ENCODE measurements at places on chromosomes 4 and X.

GRCh38 chrX:136457303-136457917 lies 30.3 kb upstream of the BRS3 start:
- no peak for DNase-seq

DNA sequence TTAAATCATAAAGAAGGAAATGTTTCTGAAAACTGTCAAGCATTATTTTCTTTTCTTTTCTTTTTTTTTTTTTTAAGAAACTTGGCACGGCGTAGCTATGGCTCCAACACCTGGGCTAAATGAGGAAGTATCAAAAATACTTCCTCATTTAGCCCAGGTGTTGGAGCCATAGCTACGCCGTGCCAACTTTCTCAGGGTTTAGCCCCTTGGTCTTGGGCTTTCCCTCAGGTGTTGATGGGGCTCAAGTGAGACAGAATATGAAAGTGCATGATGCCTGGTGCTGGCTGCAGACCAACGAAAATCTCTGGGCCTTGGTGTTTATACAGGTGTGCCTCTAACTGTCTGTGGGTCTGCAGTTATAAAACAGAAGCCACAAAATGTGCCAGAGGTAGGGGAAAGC lies 132.7 kb downstream of the ARHGAP24 start:
- DNase-seq: no peak

- DNase-seq: peak; percentile 37
Observed at GRCh38 chrX:68146054-68146453, 287.2 kb downstream of the OPHN1 start.

DNA sequence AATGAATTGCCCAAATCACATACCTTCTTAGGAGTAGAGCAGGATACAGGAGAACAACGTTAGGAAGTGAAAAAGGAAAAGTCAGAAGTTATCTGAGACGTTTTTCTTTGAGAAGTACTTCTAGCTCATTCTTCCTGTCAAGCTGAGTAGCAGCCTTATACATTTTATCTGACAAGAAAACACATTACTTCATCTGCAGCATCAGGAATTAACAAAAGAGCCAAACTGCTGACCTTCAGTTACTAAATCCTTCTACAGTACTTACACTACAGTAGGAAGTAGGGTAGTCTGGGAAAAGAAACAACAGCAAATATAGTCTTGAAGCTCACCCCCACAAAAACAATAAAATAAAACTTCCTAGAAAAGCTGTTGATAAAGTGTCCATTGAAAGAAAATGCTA lies 57.0 kb downstream of the ATP11C start:
- DNase-seq: no peak

DNA sequence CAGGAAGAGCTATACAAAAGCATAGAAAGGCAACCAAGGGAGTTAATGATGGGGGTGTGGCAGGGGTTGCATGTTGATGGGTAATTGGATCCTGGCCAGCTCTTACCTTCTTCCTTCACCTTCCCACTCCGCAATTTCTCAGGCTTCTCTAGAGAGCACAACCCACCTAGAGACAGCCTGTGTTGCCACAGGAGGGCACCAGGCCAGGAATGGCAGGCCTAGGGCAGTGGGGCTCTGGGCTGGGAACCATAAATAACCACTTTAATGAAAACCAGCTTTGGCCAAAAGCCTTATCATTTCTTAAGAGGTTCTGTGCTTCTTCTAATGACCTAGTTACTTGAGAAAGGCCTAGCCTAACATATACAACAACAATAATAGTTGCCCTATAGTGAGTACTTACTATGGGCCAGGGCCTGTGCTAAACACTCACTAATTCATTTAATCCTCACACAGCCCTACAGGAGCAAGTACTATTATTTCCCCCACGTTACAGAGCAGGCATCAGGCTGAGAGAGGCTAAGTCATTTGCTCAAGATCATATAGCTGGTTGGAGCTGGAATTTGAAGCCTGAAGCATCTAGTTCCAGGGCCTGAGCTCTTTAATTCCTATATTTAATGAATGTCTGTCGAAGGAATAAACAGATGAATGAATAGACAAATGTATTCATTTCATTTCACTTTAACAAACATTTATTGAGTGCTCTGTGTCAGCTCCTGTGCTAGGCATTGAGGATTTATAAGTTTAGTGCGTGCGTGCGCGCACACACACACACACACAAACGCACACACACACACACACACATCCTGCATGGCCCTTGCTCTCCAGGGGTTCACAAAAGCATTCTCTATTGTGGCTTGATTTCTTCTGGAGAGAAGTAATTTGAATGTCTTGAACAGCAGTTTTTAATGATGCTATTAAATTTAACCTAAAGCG lies 66.8 kb downstream of the RTL9 start:
- DNase-seq: no peak

- no peak for DNase-seq
Observed at GRCh38 chrX:115563633-115564162, 2.7 kb downstream of the PLS3 start.

DNA sequence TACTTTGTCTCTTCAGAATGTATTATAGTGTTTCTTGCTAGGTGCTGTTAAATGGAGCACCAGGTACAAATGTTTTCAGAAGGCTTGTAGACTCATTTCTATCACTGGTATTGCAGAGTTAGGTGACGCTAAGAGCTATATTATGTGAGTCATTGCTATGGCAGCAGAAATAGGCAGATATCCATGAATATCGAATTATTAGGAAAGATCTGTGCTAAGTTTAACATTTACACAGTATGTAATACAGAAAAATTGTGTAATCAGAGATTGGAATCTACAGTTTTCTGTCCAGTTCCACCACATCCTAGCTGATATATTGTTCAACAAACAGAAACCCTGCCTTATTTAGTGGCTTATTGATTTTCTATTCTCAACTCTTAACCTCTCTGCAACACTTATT lies 1025.5 kb downstream of the STIM2 start:
- DNase-seq: no peak

- peak; percentile 60 for DNase-seq
Observed at GRCh38 chrX:154046031-154046781, 26.5 kb upstream of the IRAK1 start.

DNA sequence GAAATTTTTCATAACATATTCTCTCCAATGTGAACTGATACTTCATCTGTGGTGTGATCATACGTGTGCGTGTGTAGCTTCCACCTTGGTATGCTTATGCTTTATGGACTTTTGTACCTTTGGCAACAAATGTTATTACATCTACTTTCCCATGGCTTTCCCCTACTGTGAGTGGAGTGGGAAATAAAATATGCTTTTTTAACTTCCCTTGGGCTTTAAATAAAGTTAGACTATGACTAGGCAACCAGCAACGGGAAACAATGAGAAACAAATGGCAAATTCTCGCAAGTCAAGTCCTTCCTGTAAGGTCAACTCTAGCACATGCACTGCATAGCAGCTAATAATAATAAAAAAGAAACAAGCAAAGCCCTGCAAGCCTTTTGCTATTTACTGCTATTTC lies 205.0 kb upstream of the PDE5A start:
- DNase-seq: no peak

DNA sequence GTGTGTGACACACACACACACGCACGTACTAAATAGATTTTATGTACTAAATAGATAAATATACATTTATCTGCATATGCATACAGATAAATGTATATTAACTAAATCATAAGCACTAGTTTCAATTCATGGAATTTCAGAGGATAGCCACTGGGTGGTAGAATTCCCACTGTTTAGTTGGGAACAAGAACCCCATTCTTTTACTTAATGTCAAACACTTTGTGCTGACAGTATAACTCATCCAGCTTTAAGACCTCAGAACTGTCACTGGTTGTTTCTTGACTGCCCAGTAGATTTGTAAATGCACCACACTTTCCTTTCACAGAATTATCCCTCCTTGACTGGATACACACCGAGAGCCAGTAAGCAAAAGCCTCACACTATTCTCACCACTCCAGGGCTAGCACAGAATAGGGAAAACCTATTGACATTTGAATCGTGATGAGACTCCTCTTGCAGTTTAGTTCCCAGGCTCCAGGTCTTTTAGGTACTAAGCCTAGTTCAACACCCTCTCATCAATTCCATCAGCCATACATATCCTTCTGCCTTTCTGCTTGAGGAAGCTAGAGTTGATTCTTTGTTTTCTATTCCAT lies 32.4 kb downstream of the PPARGC1A start:
- no peak for DNase-seq

DNA sequence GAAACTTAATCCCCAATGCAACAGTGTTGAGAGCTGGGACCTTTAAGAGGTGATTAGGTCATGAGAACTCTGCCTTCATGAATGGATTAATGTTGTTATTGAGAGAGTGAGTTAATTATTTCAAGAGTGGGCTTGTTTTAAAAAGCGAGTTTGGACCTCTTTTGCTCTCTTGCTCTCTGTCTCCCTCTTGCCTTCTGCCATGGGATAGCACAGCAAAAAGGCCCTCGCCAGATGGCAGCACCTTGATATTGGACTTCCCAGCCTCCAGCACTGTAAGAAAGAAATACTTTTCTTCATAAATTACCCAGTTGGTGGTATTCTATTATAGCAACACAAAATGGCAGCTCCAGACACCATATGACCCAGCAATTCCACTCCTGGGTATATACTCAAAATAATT lies 7.0 kb upstream of the ATP6AP2 start:
- DNase-seq: no peak

- no peak for DNase-seq
Observed at GRCh38 chr4:143713553-143713952, 13.1 kb upstream of the FREM3 start.

DNA sequence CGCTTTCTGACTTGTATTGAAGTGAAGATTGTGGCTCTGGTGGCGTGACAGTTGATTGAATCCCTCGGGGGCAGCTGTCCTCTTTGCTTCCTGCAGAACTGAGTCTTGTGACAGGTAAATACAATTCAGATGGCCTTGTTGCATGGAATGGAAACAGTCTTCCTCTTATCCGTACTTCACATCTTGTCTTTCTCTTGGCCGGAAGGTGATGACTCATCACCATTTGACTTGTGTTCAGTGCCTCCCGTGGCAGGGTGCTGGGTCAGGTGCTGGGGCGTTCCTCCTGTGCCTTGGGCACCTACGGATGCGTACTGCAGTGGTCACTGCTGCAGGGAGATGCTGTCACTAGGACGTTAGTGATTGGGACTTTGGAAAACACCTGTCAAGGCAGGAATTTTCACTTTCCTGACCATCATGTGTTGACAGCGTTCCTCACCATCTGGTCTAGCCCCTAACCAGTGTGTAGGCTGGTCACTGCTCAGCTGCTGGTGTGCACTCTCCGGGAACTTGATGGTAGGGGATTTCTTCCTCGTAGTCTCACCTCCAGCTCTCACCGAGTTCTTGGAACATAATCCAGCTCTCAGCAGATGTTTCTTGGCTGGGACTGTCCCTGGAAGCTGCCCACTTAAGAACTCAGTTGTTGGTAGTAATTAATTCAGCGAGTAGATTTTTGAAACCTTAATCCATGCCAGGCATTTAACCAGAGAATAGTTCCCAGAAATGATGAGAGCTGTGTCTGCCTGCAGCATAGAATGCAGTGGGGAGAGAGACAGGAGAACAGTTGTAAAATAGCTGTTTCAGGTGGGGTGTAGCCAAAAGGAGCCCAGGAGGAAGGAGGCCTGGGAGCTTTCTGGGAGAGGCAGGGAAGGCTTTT lies 7.2 kb downstream of the TBC1D14 start:
- DNase-seq: no peak

GRCh38 chrX:1433646-1434357 lies 18.9 kb downstream of the ASMTL start:
- no peak for DNase-seq

DNA sequence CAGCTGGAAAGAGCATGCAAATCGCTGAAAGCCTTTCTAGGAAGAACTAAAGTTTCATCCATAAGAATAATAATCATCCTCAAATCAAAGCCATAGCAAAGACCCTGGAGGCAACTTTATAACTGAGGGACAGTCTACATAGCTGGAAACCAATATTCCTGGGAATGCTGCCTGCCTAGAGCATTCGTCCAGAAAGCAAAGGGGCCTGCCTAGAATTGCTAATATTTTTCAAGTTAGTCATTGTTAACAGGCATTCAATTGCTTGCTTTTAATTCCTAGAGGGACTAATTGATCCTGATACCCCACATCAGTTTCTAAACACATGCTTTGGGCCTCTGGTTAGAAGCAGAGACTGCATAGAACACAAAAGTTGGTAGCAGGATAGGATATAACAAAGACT lies 4.2 kb upstream of the PPARGC1A start:
- DNase-seq: no peak

DNA sequence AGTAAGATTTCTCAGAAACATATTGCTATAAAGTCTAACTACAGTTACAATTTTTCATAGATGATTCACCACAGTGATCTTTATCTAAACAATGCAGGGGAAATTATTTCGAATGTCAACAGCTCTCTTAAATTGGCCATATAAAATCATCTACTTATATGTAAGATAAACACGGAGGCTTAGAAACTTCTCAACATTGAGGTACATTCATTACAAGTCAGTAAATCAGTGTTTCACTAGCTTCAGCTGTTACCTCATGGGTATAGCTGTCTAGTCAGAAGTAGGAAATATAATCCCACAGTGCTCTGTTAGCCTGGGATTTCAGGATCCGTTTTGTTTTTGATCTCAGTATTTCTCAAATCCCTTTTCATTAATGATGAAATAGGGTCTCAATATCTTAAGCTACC lies 43.2 kb downstream of the PCDH7 start:
- peak; percentile 11 for DNase-seq

DNA sequence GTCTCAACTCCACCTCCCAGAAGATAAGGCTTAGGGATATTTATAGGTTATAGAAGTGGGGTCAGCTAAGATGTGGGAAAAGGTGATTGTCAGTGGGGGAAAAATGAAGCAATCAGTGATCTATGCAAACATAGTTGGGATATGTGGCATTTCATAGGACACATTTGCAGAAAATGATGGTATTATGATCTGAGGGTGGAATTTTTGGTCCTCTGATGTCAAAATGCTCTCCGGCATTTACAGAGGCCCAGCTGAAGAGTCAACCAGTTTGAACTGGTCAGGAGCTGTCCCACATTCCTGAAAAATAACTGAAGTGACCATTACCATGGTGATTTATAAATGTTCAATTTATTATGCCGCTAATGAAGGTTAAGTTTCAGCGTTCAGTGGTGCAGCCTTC lies 12.2 kb upstream of the HPGD start:
- DNase-seq: no peak

GRCh38 chrX:79270401-79270800 lies 96.7 kb downstream of the ITM2A start:
- DNase-seq: no peak

- no peak for DNase-seq
Observed at GRCh38 chr4:142473960-142474338, 372.2 kb downstream of the INPP4B start.

DNA sequence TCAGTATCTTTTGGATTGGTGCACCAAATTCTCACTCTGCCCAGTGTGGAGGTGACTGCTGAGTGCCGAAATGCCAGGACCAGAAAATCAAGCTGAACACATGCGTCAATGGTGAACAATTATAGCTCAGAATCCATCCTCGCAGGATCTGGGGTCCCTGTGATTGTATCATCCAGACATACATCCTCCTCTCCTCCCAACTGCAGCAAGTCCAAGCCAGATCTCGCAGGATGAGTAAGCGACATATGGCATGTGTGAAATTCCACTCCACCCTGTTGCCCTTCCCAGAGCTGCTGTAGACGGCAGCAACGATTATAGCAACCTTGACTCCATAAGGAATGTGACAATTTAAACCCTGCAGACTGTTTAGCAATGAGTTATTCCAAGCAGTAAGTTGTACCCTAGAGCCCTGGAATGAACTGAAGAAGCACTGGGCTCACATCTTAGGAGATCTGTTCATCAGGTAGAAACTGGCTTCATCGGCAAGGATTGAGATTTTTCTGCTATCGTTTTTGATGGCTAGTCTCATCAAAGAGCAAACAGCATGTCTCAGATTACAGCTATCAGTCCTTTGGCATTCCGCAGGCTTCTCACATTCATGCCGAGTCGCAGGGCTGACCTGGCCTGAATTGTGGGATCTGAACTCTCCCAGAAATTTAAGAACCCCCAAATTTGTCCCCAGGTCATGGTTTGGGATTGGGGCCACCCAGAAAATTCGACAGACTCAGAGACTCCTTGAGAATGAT lies 35.5 kb upstream of the SORBS2 start:
- DNase-seq: peak; percentile 77

Measured in GM03348 (cell line).